ENCODE measurements at places on chromosomes 13 and 19.

- no peak for DNase-seq
Observed at GRCh38 chr13:99269627-99270241, 11.6 kb upstream of the GPR18 start.

DNA sequence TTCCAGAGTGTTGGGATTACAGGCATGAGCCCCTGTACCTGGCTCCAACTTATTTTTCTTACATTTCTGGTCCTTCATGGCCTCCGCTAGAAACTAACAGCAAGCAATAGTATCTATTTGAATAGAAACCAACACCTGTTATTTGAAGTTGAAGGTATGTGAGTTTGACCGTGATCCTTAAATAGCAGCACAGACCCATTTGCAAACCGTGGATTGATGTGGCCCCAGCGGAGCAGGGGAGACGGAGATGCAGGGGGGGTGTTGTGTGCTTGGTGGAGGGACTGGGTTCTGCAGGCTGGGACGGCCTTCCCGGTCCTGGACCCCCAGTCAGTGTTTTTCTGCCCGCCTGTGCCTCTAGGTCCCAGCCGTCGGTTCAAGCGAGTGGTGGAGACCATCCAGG lies 16.9 kb downstream of the TMEM150B start:
- no peak for DNase-seq

DNA sequence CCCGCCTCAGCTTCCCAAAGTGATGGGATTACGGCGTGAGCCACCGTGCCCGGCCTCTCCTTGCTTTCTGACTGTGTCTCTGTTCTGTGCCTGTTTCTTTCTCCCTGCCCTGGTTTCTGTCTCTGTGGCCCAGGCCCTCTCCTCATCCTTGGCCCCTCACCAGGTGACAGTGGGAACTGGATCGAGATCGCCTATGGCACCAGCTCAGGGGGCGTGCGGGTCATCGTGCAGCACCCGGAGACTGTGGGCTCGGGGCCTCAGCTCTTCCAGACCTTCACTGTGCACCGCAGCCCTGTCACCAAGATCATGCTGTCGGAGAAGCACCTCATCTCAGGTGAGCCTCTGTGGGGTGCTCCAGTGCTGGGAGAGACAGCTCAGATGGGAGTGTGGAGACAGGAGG lies 9.9 kb downstream of the SHKBP1 start:
- no peak for DNase-seq

GRCh38 chr13:21121616-21122015 lies 54.7 kb downstream of the SKA3 start:
- no peak for DNase-seq

DNA sequence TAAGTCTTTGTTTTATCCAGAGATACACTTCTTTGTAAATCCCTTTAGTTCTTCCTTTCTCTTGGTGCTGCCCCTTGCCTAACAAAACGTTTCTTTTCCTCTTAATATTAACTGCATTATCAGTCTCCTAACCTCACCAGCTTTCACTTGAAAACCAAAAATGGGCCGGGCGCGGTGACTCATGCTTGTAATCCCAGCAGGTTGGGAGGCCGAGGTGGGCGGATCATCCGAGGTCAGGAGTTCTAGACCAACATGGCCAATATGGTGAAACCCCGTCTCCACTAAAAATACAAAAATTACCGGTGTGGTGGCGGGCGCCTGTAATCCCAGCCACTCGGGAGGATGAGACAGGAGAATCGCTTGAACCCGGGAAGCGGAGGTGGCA lies 329.8 kb upstream of the MIR17HG start:
- no peak for DNase-seq

DNA sequence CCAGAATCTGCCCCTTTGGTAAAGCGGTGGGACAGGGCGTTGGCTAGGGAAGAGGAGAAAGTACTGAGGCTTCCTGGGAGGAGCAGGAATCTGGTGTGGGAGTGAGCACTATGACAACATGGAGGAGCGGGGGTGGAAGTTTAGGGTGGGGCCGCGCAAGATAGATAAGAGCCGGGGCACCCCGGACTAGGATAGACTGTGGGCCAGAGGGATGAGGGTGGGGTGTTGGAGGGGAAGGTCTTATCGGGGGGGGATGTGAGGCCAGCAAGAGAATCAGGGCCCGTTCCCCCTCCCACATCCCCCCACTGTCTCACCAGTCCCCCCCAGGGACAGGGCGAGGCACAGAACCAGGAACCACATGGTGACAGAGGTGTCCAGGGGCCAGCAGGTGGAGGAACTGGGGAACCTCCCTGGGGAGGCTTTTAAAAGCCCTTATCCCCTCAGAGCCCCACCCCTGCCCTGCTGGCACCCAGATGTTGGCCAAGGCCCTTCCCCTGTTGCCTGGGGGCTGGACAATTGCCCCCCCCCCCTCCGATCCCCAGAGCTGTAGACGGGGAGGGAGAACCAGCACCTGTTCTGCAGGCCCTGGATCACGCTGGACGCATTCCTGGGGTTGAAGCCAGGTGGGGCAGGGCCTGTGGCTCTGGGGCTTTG lies at the start of gene KLK1:
Gene KLK1, minus strand, starts transcription at position 399 of the 654 bp plus-strand sequence. Its CDS starts 39 bp downstream, at position 360.
- DNase-seq = no peak
